ENCODE measurements at places on chromosomes 7 and 10.
A peak's percentile ranks its signal among the peaks of the same experiment; 100 is the strongest.

DNA sequence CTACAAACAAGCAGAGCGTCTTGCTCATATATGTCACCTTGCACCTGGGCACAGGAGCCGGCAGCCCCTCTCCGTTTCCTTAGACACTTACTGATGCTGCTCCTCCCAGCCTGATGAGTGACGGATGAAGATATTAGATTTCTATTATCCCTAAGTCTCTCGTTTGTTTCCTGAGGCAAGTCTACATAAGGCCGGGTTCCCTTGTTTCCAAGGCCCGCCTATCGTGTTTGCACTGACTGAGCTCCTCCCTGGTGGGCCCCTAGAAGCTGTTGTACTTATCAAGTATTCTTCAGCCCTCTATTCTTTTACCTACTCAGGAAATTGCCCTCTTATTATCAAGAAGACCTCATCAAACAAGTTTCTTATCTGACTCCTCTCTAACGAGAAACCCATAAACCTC, 18.5 kb downstream of the SH3PXD2A start:
- no peak for DNase-seq

DNA sequence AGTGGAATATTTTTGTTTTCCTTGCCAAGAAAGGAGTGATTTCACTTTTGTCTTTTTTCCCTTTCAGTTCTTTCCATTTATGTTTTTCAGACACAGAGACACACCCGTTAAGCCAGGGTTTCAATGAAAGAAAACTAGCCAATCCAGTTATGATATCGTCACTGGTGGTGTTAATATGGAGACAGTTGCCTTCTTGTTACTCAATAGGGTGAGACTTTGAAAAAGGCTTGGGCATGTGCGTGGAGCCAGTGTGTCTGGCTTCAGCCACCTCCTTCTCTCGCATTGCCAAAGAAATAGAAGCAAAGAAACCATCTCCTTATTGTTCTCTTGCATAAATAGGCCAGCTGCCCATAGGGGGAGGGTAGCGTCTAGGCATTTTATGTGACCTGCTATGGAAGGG, 84.1 kb upstream of the DLX6 start:
- no peak for DNase-seq

DNA sequence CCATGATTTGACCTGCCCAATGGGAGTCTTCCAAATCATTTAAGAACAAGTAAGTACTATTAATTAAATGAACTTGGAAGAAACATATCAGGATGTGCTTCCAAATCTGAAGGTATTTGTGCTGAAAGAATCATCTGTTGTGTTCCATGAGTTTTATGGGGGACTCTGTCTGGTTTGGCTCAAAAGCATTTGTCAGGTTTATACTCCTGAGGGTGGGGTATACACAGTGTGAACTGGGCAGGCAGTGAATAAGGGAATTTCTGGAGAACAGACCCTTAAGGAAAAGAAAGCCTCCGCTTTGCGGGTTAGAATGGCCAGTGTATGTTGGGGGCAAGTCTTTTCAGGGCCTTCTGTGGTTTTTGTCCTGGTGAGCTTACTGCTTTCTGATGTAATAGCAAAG, 29.9 kb downstream of the TCF7L2 start:
- no peak for DNase-seq

- DNase-seq = no peak
These were observed 595.6 kb upstream of the NRP1 start for GRCh38 chr10:33930079-33930478.

DNA sequence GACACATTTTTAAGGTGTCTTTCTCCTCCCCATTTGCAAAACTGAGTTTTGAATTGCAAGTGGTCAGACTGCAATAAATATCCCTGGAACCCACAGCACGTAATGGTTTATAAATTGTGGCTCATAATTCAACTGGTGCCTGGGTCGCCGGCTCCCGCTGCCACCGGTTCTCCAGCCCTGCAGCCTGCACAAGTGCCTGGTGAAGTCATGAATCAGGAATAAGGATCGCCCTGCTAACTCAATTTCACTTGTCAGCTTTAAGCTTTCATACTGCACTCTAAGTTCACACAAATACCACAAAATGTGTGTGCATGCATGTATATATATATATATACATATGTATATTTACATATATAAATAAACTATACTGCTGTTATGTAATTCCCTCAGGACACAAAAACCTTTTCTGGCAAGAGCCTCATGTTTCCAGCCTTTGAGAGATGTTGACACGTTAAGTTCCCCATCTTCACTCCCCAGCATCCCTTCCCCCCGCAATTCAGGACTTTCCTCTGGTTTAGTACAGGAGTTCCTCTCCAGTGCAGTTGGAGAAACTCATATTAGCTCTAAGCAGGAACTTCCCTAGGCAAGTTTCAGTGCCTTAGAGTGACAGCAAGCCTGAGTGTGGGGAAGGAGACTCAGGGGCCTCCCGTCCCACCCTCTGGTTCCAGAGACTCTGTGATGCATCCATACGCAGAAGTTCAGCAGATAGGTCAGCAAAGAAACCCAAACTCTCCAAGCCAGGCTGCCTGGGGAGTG, 129.2 kb upstream of the UNC5B start:
- DNase-seq = no peak

DNA sequence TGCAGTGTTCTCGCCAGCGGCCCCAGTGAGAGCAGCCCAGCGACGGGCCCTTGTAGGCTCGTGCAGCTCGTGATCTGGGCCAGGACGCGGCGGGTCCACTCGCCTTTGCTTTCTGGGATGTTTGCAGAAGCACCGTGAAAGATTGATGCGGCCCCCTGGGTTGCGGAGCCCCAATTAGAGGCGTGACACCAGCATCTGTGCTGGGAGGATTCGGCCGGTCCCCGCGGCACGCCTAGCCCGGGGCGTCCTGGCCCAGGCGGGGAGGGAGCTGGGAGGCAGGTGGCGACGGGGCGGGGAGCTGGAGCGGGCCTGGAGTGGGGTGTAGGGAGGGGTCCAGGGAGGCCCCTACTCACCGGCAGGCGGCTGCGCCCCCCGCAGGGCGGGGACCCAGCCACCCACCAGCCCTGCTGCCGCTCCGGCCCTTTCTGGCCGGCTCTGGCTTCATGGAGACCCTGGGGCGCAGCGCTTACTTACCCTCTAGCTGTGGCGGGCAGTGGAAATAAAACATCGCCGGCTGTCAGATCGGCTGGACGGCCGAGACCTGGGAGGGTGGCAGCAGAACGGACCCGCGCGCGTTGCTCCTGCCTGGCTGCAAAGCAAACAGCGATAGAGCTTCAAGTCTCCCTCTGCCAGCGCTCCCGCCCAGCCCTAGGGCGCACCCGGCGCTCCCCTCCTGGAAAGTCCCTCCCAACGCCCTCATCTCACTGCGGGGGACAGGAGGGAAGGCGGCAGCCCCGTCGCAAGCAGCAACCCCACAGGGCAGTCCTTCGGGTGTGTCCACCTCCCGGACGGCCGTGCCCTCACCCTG, 752 bp downstream of the DRGX start:
- no peak for DNase-seq

GRCh38 chr10:78763234-78763633, 305.5 kb upstream of the ZMIZ1 start:
- DNase-seq = no peak

DNA sequence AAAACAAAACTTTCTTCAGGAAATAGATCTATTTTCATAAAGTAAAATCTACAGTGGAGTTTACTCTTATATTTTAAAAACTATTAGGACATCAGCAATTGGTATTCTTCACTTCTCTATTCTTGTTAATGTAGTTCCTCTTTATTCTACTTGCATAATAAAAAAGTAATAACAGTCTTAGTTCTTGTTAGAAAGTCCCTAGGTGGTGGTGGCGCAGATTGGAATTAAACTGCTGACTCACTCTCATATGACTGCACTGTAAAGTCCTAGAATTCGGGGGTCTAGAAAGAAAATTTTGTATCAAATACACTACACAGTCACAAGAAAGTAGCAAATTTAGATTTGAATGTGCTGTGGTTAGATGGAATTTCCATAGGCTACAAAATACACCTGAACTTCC, 44.6 kb upstream of the TES start:
- no peak for DNase-seq

DNA sequence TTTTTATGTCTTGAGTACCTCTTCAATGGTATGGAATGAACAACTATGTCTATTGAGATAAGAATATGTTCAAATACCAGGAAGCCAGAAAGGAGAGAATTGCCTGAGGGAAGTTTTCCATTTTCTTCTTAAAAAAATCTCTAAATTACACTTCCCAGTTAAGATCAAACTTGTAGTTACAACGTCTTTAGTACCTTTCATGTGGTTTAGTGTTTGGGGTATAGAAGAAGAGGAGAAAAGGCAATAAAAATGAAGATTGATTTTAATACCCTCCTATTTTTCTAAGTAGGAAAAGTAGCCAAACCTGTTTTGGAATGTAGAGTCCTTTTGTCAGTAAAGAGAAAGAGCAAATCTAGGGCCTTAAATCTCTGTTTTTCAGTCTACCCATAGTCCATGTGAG, 470.0 kb upstream of the SEMA3A start:
- DNase-seq = no peak

DNA sequence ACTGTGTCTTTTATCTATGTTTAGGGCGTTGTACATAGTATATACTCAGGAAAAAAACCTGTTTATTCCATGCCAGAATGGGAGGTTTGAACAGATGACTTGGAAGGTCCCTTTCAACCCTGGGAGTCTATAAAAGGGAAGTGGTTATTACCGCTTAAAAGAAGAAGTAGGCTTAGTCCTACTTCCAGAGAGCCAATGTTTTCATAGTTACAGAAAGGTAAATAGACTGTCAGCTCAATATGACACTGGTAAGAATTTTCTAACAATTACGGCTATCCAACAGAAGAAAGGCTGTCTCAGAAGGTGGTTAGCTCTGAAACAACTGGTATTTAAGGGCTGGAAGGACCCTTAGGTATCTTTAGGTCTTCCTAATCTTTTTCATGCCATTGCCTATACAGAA, 1.1 kb upstream of the TFAM start:
- peak; percentile 8 for DNase-seq

GRCh38 chr10:17703706-17704105, 48.3 kb upstream of the TMEM236 start:
- DNase-seq = no peak

- DNase-seq = no peak
These were observed 79.6 kb upstream of the FOXP2 start for GRCh38 chr7:114334989-114335388.

DNA sequence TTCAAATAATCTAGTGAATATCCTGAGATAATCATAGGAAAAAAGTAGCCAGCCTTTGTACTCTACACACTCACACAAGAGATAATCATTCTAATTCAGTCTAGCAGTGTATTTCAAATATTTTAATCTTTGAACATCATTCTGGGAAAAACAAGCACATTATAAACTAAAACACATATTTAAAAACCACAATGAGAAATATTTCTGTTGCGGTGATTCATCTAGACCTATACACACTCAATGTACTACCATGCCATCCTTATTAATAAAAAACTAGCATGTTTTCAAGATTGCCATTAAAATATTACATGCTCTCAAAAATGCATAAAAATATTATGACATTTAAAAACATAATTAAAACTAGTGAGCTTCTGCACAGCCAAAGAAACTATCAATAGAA, 11.8 kb downstream of the COG5 start:
- DNase-seq = peak; percentile 49

DNA sequence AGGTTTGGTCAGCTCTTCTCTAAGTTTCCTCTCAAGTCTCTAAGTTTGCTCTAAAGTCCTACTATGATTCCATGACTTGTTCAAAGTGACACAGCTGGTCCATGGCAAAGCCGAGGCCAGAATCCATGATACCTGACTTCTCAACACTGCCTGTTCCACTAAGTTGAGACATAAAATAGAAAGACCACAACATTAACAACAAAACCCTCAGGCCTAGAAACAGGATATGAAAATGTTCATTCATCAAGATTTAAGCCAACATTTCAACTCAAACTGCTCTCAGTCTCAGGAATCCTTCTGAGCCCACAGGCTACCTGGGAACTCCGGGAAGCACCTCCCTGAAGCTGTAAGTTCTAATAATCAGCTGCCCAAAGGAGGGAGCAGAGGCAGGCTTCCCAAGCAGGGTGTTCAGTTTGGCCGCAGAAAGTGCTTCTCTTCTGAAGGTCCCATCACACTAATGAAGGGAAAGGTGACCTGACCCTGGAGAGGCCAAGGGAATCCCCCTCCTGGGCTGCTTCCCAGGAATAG, 62.9 kb downstream of the STK17A start:
- DNase-seq = no peak

- DNase-seq = peak; percentile 12
These were observed 39.7 kb downstream of the CDC14C start for GRCh38 chr7:48964074-48964473.

- peak; percentile 7 for DNase-seq
These were observed 43.8 kb upstream of the GPR26 start for GRCh38 chr10:123622381-123622780.

DNA sequence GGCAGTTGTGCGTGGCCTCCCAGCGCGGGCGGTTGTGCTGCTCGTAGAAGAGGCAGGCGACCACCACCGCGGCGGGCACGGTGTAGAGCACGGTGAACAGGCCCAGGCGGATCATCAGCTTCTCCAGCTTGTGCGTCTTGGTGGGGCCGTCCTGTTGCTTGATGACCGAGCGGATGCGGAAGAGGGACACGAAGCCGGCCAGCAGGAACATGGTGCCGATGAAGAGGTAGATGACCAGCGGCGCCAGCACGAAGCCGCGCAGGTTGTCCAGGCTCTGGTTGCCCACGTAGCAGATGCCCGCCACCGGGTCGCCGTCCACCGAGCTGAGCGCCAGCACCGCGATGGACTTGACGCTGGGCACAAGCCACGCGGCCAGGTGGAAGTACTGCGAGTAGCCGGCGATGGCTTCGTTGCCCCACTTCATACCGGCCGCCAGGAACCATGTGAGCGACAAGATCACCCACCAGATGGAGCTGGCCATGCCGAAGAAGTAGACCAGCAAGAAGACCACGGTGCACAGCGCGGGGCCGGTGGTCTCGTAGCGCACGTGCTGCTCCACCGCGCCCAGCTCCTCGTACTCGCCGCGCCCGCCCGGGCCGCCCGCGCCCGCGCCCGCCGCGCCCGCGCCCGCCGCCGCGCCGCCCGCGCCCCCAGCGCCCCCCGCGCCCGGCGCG, 2.2 kb downstream of the FZD8 start:
- DNase-seq = peak; percentile 36
